ENCODE measurements at places on chromosomes 2 and 18.

- DNase-seq, result peak; percentile 7
These were observed 42.2 kb downstream of the CD302 start for GRCh38 chr2:159755788-159756187.

- DNase-seq, result no peak
These were observed 55.0 kb upstream of the PKDCC start for GRCh38 chr2:41992671-41993434.

DNA sequence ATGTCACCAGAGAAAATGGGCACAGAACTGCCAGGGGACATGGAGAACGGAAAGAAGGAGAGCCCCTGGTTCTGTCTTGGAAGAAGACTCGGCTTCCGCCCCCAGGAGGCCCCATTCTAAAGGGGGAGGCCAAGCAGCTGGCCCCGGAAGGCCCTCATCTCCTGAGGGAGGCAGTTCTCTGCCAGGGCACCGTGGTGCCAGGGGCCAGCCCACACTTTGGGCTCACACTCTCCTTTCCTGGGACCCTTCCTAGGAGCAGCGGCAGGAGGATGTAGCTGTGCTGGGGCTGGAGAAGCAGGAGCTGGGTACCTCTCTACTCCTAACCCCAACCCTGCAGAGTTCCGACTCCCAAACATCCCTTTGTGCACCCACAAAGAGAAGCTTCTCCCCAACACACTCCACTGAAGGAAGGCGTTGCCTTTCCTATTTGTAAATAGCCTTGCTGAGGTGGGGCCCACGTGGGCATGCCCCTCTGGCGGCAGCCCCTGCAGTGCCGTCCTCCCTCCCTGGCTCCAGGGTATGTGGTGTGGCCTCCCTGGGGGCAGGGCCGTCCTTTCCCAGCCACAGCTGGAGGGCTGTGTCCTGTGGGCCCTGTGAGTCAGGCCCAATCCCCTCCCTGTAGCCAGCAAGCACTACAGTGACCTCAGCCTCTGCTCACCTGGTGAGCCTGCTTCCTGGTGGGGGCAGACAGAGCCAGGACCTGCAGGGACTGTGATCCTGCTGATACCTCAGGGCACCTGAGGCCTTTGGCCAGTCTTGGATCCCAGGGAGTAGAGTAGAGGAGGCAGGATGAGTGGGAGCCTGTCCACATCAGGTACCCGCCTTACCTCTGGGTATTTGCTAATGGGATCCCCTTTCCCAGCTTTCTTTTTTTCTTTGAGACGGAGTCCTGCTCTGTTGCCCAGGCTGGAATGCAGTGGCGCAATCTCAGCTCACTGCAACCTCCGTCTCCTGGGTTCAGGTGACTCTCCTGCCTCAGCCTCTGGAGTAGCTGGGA is 26.6 kb downstream of the ZFP36L2 start:
- DNase-seq, result no peak

- DNase-seq, result no peak
These were observed 2.9 kb downstream of the CHRND start for GRCh38 chr2:232528746-232529460.

GRCh38 chr2:26605999-26606846 is 34.9 kb downstream of the CIB4 start:
- DNase-seq, result no peak

GRCh38 chr2:164933671-164934189 is 21.6 kb downstream of the SLC38A11 start:
- no peak for DNase-seq

DNA sequence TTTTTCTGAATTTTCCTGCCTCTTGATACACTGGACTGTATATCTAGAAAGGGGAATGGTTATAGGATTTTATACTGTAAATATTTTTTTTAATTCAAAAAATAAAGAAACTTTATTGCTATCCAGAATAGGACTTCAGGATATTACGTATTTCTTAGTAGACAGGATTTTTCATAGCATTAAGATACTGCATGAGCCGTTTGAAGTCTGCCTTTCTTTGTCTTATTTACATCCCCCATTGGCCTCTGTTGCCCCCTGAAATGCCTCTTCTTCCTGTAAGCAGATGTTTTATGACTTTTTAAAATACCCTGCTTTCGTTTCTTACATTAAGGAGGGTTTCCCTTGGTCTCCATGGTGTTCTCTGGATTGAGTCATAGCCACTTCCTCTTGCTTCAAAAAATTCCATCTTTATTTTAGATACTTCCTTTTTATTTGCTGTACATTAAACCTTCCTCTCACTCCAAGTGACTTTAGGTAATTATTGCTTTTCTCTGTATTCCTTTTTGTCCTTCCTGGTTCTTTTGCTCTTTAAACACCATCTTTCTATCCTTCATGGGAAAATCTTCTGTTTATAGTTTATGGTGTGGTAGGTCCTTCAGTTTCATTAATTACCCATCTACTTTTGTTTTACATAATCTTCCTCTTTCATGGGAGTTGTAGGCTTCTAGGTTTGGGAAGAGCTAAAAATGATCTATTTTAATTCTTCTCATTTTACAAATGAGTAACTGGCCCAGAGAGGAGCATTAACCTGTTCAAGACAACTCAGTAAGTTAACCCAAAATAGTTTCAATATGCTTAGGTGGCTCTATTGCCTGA is 72.6 kb downstream of the ZNF532 start:
- DNase-seq, result no peak

All from CD4-positive, alpha-beta T cell (primary cell).